GM23248 (cell line): ENCODE measurements at places on chromosomes 11 and 22. TPM values are rescaled to one million over a fixed set of nuclear protein-coding genes. Genes with fewer than 3 reads are reported as not detected.
A peak's percentile ranks its signal among the peaks of the same experiment; 100 is the strongest.

DNA sequence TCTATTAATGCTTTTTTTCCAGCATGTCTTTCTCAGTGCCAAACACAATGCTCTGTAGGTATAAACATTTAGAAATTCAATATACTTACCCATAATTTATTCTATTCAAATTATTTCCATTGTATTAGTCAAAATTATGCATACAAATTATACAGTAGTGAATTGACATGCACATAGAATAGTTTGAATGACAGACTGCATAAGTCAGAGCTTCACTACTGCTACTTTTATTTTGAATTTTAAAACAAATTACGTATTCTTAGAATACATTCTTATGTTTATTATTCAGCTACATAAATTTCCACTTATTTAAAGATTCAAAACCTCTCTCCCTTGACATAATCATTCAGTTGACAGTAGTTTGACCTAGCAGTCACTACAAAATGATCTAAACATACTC is 808.0 kb upstream of the CCDC179 start:
- H3K27me3 ChIP-seq = no peaks in the 10 kb centered on the region; the same call in 1 of the 2 replicates
- H3K4me3 ChIP-seq = no peak overlapping the region
- DNase-seq = no peak
- H3K27ac ChIP-seq = no peak overlapping the region

- H3K4me1 ChIP-seq = no peaks in the 10 kb centered on the region
- no peak for DNase-seq
- H3K36me3 ChIP-seq = no peaks in the 10 kb centered on the region
- H3K27me3 ChIP-seq = no peaks in the 10 kb centered on the region; the same call in 1 of the 2 replicates
- H3K4me3 ChIP-seq = no peak overlapping the region
Measured at GRCh38 chr22:21067075-21067900, 21.5 kb downstream of the LRRC74B start.

SLC5A12 gene
- 0.43 TPM in 1 of 2 replicates, not detected in the other for total RNA-seq

DNA sequence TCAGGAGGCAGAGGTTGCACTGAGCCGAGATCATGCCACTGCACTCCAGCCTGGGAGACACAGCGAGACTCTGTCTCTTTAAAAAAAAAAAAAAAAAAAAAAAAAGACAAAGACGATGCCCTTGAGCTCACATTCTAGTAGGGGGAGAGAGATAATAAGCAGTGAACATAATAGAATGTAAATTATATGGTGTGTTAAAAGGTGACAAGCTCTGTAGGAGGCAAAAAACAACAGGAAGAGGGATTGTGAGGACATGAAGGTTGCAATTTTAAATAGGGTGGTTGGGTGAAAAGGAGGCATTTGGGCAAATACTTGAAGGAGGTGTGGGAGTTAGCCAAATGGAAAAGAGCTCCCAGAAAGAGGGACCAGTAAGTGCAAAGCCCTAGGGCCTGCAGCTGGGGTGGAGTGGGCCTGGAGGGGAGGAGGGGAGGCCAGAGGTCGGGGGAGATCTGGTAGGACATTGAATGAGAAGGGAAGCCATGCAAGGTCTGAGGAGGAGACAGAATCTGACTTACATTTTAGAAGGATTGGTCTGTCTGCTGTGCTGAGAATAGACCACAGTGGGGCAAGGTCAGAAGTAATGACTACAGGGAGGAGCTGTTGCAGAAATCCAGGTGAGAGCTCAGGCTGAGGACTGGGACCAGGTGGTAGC is 26.6 kb downstream of the P2RY2 start:
- H3K27ac ChIP-seq = no peak overlapping the region
- DNase-seq = no peak
- no peaks in the 10 kb centered on the region for H3K27me3 ChIP-seq
- peaks cover 11% of the 10 kb centered on the region for H3K4me1 ChIP-seq

APOA4 gene
- total RNA-seq = not detected in 2 replicates

HEPHL1 gene
- not detected in 2 replicates for total RNA-seq

MOV10L1 gene
- not detected in 2 replicates for total RNA-seq

- H3K4me1 ChIP-seq = peaks cover 13% of the 10 kb centered on the region
- peak; percentile 10 for DNase-seq
- H3K36me3 ChIP-seq = no peaks in the 10 kb centered on the region
- H3K27me3 ChIP-seq = no peaks in the 10 kb centered on the region
Measured at GRCh38 chr11:73579641-73580434, 18.1 kb downstream of the FAM168A start.

DNA sequence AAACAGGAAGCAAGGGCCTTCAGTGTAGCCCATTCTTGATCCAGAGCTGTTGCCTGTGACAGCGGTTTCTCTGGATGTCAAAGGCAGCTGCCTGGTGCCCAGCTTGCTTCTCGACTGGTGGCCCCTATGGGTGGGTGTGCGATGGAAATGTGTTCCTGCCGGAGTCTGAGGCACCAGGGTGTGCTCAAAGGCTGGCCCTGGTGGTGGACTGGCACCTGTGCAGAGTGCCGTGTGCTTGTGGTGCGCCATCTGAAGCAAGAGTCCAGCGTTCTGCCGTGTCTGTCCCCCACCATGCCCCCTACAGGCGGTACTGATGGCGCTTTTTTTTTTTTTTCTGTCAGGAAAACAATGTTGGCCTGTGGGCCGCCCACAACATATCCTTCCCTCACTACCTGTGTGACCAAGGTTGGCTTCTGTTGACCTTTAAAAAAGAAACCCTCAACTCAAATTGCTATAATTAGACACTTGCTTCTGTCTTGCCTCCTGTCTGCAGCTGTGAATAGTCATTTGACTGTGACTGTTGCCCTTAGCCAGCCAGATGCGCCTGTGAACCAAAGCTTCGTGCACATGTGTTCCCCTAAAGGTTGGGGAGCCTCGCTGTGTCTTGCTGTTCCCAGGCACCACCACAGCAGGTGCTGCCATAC is 4.7 kb upstream of the RANBP1 start:
- no peaks in the 10 kb centered on the region for H3K4me1 ChIP-seq
- peak; percentile 54 for DNase-seq
- H3K27me3 ChIP-seq = no peaks in the 10 kb centered on the region
- H3K36me3 ChIP-seq = peaks cover 12% of the 10 kb centered on the region; the same call in 1 of the 2 replicates
- no peak overlapping the region for H3K4me3 ChIP-seq

UBQLNL gene
- total RNA-seq = 0.32 TPM in 1 of 2 replicates, not detected in the other

GRCh38 chr11:123184531-123184930 is 10.5 kb downstream of the CLMP start:
- peaks cover 98% of the 10 kb centered on the region for H3K4me1 ChIP-seq
- no peaks in the 10 kb centered on the region for H3K27me3 ChIP-seq

DNA sequence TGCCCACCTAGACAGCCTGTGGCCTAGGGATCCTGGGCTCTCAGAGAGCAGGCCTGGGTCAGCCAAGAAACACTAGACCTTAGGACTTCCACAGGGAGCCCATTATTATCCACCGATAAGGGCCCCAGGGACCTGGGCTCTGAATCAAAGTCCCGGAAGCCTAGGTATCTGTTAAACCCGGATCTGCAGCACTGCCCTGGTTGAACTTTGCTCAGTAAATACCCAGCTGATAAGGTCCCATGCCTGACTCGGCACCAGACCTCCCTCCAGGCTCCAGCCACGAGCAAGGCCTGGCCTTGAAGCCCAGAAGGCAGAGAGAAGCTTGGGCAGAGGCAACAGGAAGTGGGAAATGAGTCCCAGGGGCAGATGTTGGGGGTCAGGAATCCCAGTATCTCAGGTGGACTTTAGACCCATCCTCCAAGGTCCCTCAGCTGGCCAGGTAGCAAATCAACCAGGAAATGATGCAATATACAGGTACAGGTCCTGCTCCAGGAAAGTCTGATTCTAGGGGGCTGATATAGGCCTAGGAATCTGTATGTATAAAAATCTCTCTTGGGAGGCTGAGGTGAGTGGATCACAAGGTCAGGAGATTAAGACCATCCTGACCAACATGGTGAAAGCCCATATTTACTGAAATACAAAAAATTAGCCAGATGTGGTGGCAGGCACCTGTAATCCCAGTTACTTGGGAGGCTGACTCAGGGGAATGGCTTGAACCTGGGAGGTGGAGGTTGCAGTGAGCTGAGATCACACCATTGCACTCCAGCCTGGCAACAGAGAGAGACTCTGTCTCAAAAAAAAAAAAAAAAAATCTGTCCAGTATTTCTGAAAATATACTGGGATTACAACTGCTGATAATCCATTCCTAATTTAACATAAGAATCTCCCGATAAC is 18.7 kb downstream of the POU2AF1 start:
- H3K4me3 ChIP-seq = no peak overlapping the region
- H3K4me1 ChIP-seq = no peaks in the 10 kb centered on the region
- no peak overlapping the region for H3K27ac ChIP-seq

PRG3 gene
- total RNA-seq = not detected in 2 replicates

DNA sequence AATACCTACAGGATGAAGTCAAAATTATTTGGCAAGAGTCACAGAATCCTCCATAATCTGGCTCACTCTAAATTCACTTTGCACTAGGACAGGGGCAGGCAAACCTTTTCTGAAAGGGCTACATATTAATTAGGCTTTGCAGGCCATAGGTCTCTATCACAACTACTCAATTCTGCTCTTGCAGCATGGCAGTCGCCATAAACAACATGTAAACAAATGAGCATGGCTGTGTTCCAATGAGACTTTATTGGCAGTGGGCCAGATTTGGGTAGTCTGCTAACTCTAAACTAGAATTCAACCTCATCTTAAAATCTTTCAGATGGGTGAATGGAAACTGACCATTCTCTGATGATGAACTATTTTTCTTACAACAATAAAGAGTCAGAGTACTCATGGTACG is 5.8 kb downstream of the THRSP start:
- H3K27me3 ChIP-seq = no peaks in the 10 kb centered on the region
- DNase-seq = no peak
- H3K4me1 ChIP-seq = no peaks in the 10 kb centered on the region
- H3K36me3 ChIP-seq = peaks cover 32% of the 10 kb centered on the region
- H3K27ac ChIP-seq = no peak overlapping the region

DNA sequence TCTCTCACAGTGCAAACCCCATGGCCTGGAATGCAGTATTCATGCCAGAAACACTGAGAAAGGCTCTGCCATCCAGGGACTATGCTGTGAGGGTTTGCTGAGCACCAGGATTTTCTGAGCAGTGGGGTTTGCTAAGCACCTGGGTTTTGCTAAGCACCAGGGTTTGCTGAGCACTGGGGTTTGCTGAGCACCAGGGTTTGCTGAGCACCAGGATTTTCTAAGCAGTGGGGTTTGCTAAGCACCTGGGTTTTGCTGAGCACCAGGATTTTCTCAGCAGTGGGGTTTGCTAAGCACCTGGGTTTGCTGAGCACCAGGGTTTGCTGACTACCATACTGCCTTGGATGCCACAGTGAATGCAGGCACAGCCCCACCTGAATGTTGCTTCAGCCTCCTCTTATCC is 48.3 kb upstream of the SMIM38 start:
- peaks cover 14% of the 10 kb centered on the region; the same call in 1 of the 2 replicates for H3K27me3 ChIP-seq
- no peaks in the 10 kb centered on the region for H3K36me3 ChIP-seq
- H3K4me1 ChIP-seq = no peaks in the 10 kb centered on the region
- no peak overlapping the region for H3K27ac ChIP-seq
- H3K4me3 ChIP-seq = no peak overlapping the region

- peaks cover 19% of the 10 kb centered on the region for H3K4me1 ChIP-seq
- H3K4me3 ChIP-seq = no peak overlapping the region
- H3K36me3 ChIP-seq = no peaks in the 10 kb centered on the region
- H3K27me3 ChIP-seq = no peaks in the 10 kb centered on the region
- H3K27ac ChIP-seq = no peak overlapping the region
- no peak for DNase-seq
Measured at GRCh38 chr11:33480626-33481025, 220.0 kb downstream of the C11orf91 start.

GRCh38 chr11:102279641-102280170 is 37.6 kb upstream of the BIRC3 start:
- H3K36me3 ChIP-seq = no peaks in the 10 kb centered on the region
- peak overlapping the region; percentile 20; the same call in 1 of the 2 replicates for H3K27ac ChIP-seq
- H3K4me3 ChIP-seq = peak overlapping the region; percentile 59
- H3K4me1 ChIP-seq = peaks cover 39% of the 10 kb centered on the region
- no peaks in the 10 kb centered on the region for H3K27me3 ChIP-seq

GRCh38 chr11:69635804-69636511 is 5.0 kb upstream of the CCND1 start:
- peak overlapping the region; percentile 97 for H3K27ac ChIP-seq
- H3K4me1 ChIP-seq = 0 out of 2 replicates have a peak, but pooled peaks cover 11% of the 10 kb centered on the region
- no peak for DNase-seq
- peak overlapping the region; percentile 85 for H3K4me3 ChIP-seq
